ENCODE measurements at places on chromosomes 11 and 22.

- no peak for DNase-seq
Observed at GRCh38 chr11:86136538-86136937, 67.7 kb upstream of the PICALM start.

DNA sequence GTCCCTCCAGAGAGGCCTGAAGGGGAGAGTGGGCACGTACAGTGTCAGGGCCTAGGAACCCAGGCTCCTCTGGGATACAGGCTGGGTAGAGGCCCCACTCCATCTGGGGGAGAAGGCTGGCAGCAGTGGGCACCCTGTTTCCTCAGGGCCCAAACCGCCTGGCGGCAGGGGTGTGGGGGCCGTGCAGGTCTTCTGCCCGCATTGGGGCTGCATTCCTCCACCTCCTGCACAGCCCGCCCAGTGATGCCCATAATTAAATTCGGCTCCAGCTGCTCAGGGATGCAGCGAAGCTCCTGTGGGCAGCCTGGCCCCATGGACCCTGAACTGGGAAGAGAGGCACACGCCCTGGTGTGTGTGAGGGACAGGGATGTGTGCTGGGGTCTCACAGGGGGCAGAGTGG is 35.4 kb downstream of the KCNQ1OT1 start:
- DNase-seq: no peak

- no peak for DNase-seq
Observed at GRCh38 chr11:18000760-18001159, 12.1 kb downstream of the SERGEF start.

GRCh38 chr11:18243783-18244362 is 4.6 kb downstream of the SAA2 start:
- peak; percentile 70 for DNase-seq

GRCh38 chr11:36057379-36058042 is 113.6 kb downstream of the LDLRAD3 start:
- no peak for DNase-seq

- no peak for DNase-seq
Observed at GRCh38 chr22:47298017-47298785, 535.8 kb downstream of the TBC1D22A start.

- no peak for DNase-seq
Observed at GRCh38 chr11:83933008-83933407, 646.8 kb upstream of the CCDC90B start.

DNA sequence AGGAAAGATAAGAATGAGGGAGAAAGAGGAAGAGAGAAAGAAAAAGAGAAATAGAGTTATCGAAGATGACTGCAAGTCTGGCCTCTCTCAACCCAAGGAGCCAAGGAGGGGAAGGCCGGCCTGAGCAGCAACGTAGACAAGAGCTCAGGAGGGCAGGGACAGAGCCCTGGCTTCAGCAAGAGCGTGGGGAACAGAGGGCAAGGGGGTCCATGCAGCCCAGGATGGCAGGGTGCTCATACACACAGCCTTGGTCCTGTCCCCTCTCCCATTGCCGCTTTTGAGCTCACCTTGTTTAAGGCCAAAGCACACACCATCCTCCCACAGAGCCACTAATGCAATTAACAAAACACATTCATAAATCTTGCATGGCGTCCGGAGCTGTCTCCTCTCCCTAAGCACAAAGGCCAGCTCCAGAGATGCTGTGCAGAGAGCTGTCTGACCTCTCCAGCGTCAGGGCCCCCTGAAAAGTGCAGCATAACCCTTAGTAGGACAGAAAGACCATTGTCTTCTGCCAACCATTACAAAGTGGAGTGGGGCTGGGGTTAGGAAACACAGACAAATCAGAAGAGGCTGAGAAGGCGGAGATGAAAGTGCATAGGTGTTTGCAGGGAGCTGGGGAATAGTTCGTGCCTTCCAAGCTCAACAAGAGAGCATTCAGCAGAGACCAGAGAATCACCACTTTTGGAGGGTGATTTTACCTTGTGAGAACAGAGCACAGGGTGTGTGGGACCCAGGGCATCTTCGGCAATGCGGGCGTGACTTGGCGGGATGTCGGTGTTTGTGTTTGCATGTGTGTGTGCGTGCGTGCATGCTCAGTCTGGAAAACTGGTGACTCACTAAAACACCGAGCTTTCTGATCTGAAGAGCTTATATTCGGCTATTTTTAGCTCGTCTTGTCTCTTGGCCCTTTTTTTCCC is 28.2 kb upstream of the JAM3 start:
- DNase-seq: no peak

DNA sequence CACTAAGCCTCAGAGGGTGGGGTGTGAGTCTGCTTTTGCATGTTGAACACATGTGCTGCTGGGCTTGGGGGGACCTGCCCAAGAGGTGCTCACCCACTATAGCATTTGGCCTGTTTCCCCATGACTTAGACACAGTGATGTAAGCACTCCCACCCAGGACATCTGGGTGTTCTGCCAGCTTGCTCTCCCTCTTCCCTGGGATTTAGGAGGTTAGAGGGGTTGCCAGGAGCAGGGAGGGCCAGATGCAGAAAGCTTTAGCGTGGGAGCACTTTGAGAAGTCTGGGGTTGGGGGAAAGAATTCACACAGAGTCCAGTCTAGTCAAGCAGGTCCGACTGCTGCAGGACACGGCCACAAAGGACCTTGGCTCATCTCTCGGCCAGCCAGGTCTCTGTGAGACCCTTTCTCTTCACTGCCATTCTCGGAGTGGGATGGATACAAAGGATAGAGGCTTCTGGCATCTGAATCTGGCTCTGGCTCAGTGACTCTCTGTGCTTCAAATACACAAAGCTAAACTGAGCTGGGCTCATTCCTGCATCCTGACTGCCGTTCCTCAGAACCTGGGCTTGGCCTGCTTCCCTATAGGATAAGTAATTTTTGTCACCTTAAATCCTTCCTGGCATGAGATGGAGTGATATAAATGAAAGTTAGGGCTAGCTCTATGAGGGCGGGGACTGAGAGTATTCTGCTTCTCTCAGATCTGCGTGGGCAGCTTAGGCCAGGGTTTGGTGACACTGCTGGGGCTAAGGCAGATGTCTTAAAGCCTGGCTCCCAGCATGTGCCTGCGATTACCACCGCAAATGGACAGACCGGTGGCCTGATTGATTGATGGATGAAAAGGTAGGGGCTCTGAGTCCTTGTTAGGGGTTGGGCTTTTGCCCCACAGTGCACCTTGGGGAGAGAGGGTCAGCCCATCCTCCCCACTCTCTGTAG is 14.5 kb downstream of the USP2 start:
- DNase-seq: no peak

- no peak for DNase-seq
Observed at GRCh38 chr11:4086575-4087353, 7.8 kb upstream of the RRM1 start.

- no peak for DNase-seq
Observed at GRCh38 chr22:42868751-42869251, 11.7 kb upstream of the ARFGAP3 start.

- DNase-seq: no peak
Observed at GRCh38 chr11:89436071-89436470, 55.1 kb downstream of the NOX4 start.

DNA sequence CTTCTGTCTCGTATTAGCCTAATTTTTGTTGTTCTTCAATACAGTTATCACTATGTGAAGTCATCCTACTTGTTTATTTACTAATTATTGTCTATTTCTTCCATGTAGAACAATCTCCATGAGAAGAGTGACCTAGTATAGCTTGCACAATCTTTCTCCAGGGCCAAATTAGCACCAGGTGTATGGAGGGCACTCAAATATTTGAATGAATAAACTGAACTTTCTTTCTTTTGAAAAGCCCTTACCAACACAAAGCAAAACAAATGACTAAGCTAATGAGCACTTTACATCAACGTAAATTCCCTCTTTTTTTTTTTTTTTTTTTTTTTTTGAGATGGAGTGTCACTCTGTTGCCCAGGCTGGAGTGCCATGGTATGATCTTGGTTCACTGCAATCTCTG is 34.2 kb downstream of the ABTB2 start:
- DNase-seq: no peak

Measured in AML-193 (cell line).